ENCODE measurements at places on chromosomes 1 and 21.

GRCh38 chr1:152515434-152515783, 1.1 kb downstream of the CRCT1 start:
- no peak for DNase-seq

GRCh38 chr1:63674865-63675419, 81.7 kb downstream of the PGM1 start:
- no peak for DNase-seq

- no peak for DNase-seq
Measured at GRCh38 chr1:154856049-154856448, 14.0 kb downstream of the KCNN3 start.

DNA sequence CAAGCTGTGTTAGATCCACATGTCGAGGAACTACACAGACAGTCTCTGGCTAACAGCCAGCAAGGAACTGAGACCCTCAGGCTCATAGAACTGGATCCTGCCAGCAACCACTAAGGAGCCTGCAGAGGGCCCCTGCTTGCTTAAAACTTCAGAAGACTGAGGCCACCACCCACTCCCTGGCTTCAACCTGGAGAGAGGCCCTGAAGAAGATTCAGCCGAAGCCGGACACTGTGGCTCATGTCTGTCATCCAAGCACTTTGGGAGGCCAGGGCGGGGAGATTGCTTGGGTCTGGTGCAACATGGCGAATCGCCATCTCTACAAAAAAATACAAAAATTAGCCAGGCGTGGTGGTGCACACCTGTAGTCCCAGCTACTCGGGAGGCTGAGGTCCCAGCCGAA, 92.6 kb upstream of the TMPRSS2 start:
- no peak for DNase-seq

DNA sequence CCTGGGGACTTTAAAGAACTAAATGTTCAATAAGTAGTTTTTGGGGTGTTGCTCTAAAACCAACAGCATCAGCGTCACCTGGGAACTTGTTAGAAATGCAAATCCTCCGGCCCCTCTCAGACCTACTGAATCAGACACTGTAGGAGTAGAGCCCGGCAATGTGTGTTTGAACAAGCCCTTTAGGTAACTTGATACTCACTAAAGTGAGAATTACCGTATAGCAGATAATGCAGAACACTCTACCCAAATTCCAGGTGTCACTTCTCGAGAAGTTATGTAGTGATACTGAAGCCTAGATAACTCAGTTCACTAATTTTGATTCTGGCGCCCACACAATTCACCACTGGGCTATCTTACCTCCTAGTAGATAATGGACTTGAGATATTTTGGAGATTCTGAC, 3.7 kb upstream of the DPT start:
- no peak for DNase-seq

DNA sequence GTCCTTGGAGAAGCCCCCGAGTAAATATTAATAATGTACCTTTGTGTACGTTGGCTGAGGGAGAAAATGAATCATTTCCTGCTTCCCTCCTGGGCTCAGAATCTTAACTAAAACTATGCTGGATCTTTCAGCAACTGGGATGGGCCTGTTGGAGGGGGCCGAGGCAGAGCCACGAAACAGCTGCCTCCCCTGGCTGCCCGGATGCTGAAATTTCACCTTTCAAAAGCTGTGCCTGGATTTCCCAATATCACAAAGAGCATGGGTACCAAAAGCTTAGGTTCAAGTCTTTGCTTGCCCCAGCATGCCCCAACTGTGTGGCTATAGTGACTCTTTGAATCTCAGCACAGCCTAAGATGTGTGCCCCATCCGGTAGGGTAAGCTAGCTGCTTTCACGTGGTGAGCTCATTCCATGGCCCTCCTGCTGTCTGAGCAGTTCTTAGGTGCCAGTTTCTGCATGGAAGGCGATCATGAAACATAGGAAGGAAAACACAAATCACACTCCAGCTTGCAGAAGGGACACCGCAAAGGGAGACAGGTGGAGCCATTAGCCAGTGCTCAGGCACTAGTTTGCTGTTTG, 473.5 kb downstream of the PTPRU start:
- DNase-seq, result peak; percentile 76

GRCh38 chr1:229759037-229759435, 133.0 kb downstream of the URB2 start:
- peak; percentile 85 for DNase-seq

- DNase-seq, result no peak
Measured at GRCh38 chr1:2479186-2479585, 3.1 kb downstream of the PLCH2 start.

- DNase-seq, result no peak
Measured at GRCh38 chr1:237863234-237863633, 27.5 kb downstream of the ZP4 start.

DNA sequence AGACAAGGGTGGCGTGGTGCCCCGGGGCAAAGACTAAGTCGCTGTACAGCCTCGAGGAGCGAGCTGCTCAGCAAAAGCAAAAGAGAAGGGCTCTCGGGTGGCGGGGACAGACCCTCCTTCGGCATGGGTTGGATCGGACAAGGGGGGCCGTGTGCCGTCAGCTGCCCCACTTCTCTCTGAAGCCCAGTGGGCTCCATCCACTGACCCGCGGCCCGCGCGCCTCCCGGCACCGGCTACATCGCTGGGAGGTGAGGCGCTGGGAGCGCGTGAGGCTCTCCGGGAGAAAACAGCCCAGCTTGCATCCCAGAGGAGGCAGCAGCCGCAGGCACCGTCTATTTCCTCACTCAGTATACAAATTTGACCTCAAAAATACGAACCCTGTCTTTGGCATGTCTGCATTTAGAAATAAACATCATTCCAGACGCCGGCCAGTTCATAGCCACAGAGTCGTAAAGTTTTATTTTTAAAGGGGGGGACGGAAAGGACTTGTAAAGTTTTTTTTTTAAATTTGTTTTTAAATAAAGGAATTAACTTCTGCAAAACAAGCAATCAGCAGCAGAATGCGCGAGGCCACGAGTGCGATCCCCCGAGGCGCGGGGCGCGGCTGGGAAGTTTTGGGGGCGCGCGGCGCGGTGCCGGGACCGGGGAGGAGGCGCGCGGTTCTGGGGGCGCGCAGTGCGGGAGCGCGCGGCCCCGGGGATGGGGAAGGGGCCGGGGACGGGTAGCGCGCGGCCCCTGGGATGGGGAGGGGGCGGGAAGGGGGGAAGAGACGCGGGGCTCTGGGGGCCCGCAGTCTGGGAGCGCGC, 689 bp upstream of the GPR137B start:
- DNase-seq, result peak; percentile 29

DNA sequence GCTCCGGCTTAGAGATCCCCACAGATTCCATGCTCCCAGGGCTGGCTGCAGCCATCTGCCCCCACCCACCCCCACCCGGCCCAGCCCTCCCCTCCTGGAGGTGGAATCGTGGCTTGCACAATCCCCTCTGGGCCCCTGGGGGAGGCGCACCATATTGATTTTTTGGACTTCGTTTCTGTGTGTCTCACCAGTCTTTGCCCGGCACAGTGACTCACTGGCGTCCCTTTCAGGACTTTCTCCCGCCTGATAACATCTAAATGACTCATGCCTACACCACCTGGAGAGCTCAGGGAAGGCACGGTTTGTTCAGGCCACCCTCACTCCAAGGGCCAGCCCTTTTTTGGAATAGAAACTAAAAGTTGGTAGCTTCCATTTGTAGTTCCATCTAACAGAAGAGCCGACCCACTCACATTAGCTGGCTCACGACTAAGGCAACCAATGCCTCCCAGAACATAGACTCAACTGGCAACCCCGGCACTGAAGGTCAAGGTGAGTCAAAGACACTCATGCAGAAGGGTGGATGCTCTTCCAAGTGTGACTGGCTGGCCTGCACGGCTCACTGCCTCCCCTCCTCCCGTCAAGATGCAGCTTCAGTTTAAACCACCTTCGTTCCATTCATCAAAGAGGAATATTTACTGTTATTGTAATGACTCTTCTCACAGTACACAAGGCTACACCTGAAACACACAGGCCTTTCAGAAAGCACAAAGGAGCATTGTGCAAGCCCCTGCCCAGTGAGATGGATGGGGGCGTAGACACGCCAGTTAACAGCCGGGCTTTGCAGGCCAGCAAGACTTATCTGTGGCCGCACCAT, 18.1 kb upstream of the ETS2 start:
- peak; percentile 51 for DNase-seq

- peak; percentile 85 for DNase-seq
Measured at GRCh38 chr1:23100074-23100748, 68.4 kb downstream of the LUZP1 start.

DNA sequence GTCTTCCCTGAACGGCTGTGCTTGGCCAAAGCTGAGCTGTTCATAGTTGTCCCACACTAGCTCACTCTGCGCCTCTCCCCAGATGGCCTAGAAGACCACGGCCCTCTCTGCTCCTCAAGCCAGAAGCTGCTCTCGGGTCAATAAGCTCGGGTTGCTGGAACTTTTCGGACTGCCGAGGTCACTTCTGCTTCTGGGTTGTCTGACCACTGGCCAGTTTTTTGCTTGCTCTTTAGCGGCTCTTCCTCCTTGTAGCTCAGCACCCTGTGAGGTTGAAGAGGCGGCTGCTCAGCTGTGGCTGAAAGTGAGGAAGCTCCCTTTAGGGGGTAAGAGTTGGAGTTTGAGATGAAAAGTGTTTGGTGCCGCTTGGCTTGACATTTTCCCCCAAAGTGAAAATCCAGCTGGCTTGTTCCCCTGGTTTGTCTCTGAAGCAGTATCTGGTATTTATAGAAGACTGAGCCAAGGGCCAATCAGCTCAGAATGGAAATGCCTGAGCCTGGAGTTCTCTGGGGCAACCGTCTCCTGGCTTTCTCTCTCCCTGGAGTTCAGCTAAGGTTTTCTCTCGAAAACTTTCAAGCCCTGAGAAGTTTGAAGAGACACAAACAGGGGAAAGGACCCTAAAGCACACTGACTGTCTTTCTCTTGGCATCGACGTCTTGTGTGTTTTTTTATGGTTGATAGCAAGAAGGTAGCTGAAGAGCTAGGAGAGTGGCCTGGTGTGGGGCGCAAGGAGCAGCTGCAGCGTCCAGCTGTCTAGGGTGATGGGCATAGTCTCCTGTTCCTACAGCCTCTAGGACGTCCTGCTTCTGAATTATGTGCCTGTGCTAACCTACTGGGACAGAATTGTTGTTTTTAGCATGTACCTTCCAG, 72.0 kb downstream of the SYT6 start:
- no peak for DNase-seq

DNA sequence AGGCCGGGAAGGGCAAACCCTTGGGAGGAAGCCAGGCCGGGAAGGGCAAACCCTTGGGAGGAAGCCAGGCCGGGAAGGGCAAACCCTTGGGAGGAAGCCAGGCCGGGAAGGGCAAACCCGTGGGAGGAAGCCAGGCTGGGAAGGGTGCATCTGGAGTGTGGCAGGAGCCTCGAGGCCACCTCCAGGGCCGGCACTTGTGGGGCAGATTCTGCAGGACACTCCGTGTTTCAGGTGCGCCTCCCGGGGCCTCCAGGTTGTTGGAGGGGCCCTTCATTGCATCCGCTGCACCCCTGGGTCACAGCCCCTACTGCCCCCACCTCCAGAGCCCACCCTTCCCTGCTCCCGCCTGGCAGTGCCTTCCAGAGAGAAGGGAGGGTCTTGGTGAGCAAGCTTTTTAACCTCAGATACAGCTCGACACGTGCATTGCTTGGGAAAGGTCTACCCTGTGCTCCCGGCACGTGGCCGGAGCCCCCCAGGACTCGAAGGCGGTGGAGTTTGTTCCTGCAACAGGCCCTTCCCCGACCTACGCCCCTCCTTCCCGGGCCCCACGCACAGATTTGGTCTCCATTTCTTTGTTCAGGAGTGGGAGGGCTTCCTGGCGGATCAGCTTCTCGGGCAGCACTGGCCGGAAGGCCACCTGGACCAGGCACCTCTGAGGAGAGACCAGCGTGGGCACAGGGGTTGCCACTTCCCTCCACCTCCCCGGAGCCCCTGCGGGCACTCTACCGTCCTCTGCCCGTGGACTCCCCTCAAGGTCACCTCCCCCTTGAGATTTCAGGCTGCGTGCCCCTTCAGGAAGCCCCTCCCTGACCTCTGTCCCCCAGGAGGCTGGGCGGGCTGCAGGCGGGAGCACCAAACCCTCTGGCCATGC, 9.4 kb upstream of the TMEM52 start:
- no peak for DNase-seq

DNA sequence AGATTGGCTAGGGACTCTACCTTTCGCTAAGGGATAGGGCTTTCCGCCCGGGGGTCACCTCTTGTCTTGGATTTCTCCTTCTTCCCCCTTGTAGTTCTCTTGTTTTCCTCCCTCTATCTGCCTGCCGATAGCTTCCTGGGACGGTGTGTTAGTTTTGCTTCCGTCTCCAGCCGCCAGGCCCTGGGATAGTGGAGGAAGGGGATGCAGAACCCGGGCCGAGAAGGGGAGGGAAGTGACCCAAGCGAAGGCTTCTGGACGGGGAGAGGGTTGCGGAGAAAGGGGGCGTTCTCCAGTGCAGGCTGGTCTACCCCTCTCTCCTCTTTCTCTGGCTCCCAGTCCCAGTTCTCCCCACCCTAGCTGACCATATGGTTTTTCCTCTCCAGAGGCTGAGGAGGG, 871 bp downstream of the TUFT1 start:
- DNase-seq, result no peak

GRCh38 chr1:29453502-29454240, 217.3 kb downstream of the PTPRU start:
- peak; percentile 46 for DNase-seq

GRCh38 chr21:41764558-41765419, 2.1 kb downstream of the RIPK4 start:
- no peak for DNase-seq

- DNase-seq, result peak; percentile 73
Measured at GRCh38 chr1:36253161-36253862, 29.1 kb downstream of the THRAP3 start.

GRCh38 chr1:161890574-161890973, 124.5 kb downstream of the ATF6 start:
- DNase-seq, result no peak

DNA sequence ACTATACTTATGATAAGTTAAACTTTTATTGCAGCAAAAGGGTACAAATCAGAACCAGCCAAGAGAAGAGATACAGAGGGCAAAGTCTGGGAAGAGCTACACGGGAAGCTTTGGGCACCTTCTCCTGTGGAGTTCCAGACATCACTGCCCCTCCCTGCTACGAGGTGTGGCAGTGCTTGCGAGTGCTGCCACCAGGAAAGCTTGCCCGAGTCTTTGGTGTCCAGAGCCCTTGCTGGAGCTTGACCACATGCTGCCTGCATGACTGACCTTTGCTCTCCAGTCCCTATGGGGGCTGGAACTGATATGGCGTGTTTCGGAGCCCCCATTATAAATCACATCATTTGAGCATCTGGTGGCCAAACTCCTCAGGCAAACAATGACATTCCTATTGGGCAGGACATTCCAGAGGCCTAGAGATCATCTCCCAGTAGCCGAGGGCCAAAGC, 23.4 kb downstream of the PLEKHO1 start:
- DNase-seq, result no peak

- DNase-seq, result no peak
Measured at GRCh38 chr1:116458695-116459094, 85.7 kb downstream of the ATP1A1 start.
